ENCODE measurements at places on chromosomes 2 and 18.

- no peak for DNase-seq
Observed at GRCh38 chr18:9454061-9454703, 21.1 kb upstream of the RALBP1 start.

- DNase-seq = no peak
Observed at GRCh38 chr2:195795879-195796278, 138.9 kb downstream of the SLC39A10 start.

GRCh38 chr18:38909972-38910371 is 1344.4 kb upstream of the CELF4 start:
- DNase-seq = no peak

- no peak for DNase-seq
Observed at GRCh38 chr2:11865805-11866204, 119.4 kb downstream of the LPIN1 start.

GRCh38 chr2:102357937-102358336 is 2.3 kb downstream of the IL18R1 start:
- DNase-seq = no peak

GRCh38 chr2:100238471-100238870 is 83.8 kb downstream of the LONRF2 start:
- DNase-seq = no peak

DNA sequence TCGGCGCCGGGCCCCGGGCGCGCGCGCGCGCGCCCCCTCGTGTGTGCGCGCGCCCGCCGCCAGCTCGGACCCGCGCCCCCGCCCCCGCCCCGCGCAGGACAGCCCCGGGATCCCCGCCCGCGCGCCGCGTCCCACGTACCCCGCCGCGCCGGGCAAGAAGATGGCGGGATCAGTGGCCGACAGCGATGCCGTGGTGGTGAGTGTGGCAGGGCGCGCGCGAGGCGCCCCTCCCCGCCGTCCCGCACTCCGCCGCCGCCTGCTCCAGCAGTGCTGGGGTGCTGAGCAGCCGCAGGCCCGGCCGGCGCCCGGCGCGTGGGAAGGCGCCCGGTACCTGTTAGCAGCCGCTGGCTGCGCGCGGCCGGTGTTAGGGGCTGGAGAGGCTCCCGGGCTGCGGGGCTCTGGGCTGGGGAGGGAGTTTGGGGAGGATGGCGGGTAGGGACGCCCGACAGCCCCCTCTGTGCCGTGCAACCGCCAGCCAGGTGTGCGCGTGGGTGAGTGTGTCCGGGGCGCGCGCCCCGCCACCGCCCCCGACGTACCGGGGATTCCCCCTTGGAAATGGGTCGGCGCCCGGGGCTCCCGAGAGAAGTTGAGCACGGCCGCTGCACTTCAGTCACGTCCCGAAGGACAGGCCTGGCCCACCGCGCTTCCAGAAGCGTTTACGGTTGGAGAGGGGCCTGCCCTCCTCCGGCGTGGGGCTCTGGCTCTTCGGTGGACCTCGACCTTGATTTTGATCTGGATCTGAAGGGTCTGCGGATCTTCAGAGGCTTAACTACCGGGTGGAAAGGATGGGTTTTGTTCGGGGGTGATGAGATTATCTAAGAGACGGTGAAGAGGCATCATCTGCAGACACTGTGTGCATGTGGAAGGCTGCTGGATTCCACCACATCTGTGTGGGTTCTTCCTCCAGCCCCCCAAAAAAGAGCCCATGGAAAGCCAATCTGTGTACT is 697 bp downstream of the LGALSL start:
- no peak for DNase-seq

GRCh38 chr2:160702754-160703153 is 209.1 kb upstream of the RBMS1 start:
- no peak for DNase-seq

- no peak for DNase-seq
Observed at GRCh38 chr2:176854062-176854461, 358.5 kb upstream of the HNRNPA3 start.

DNA sequence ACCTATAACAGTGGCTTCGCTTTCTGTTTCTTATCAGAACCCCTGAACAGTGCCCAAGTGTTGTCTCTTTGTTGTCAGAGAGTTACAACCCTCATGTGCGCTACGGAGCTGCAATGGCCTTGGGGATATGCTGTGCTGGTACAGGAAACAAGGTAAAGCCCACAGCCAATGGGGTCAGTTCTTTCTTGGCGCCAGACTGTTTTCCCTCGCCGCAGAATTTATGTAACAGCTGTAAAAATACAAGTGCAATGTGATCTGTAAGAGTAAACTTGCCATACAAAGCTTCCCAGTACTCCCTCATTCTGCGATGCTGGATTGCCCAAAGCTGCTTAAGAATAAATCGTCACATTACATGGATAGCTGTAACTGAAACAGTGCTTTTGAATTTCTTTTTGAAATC is 13.9 kb upstream of the HTR2B start:
- no peak for DNase-seq

DNA sequence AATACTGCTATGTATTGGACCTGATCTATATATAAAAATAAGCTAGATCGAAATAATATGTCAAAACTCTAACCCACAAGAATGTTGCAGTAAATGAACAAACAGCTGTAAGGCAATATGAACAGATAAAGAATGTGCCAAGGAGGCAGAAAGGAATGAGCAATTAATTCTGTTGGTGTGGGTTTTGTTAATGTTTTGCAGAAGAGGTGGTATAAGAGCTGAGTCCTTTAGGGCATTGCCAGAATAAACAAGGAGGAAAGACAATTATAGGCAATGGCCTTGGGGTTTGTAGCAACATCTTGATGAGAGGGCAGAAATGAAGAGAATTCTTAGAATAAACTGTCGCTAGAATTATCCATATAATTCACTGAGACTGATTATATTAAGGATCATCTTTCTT is 240.9 kb upstream of the GULP1 start:
- DNase-seq = no peak

GRCh38 chr2:146228466-146229058 is 1616.3 kb upstream of the ACVR2A start:
- DNase-seq = no peak

GRCh38 chr18:6088432-6088831 is 193.1 kb upstream of the TMEM200C start:
- no peak for DNase-seq

Data from cortex of kidney (tissue), 1 donor.